ENCODE measurements at places on chromosomes 13 and 19.

DNA sequence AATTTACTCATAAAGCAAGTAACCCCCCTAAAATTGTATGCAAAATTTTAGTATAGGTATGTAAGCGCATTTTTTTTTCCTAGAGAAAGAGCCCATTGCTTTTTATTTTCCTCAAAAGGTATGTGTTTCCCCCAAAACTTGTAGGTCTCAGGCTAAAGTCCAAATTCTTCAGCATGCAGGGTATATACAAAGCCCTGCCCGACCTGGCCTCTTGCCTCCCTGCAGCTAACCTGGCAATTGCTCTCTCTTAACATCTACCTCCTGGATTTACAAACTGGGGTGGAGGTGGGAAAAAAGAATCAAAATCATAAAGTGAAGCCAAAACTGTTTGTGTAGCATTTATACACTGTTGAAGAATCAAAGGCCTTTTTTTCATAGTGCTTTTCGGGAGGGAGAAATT is 107.8 kb downstream of the KCNRG start:
- no peak for DNase-seq

DNA sequence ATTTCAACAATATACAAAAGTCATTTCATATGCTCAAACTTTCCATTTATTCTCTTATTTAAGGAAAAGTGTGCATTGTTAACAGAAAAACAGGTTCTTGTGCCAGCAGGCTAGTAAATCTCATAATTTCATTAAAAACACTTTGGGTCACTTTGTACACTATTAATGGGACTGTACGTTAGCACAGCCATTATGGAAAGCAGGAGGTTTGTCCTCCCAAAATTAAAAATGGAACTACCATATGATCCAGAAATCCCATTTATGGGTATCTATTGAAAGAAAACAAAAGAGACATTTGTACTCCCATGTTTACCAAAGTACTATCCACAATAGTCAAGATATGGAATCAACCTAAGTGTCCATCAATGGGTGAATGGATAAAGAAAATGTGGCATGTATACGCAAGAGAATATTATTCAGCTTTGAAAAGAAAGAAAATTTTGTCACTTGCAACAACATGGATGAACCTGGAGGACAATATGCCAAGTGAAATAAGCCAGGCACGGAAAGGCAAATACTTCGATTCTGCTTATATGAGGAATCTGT is 8.4 kb upstream of the SIGLEC6 start:
- DNase-seq = no peak

DNA sequence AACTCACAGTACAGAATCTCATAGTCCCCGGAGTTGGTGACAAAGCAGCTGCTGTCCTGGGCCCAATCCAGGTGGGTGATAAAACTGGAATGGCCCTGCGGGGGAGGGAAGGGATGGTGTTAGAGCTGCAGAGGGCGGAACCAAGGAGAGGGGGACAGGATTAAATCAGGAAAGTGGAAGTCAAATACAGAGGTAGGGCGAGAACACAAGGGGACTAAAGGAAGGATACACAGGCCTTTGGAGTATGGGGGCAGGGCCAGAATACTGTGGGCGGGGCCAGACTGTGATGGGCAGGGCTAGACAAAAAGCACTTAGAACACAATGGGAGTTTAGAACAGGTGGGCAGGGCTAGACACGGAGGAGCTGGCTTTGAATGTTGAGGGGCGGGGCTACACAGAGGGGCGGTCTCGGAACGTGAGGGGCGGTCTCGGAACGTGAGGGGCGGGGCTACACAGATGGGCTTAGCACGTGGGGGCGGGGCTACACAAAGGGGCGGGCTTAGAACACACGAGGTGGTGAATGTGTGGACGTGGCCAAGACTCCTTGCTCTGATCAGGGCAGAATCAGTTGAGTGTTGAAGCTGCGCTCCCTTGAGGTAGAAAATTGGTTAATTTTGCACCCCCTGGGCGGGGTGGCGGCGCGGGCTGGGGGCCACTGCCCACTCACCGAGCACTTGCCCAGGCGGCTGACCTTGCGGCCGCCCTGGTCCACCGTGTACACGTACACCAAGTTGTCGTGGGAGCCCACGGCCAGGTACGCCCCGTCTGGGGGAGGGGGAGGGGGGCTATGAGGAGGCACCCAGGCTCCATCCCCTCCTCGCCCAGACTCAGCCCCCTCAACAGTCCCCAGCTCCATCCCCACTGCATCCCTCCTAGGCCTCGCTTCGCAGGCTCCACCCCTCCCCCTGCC is 14.0 kb upstream of the GPR4 start:
- peak; percentile 94 for DNase-seq

DNA sequence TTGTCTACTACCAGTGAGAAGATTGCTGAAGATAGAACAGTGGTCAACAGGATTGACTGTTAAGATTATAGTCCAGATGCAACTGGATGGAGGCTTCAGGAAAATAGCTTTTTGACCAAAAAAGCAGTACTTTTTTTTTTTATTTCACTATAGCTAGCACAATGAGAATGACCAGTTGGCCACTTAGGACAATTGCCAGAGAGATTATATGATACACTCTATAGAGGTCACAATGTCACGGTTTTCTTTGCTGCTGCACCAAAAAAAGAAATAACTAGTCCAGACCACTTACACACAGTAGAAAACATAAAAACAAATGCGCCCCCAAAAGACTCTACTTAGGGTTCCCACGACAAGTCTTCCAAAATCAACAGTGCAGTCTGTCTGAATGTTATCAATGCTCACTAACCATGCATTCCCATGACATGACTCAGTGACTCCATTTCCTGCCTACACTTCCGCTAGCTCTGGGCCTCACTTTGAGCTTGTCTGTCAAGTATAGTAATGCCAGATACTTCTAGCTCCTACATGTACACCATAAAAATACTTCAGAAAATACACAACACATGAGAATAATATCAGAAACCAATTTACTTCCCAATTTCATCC is 209.1 kb upstream of the STARD13 start:
- DNase-seq = no peak

- no peak for DNase-seq
These were observed 13.5 kb downstream of the ERICH4 start for GRCh38 chr19:41456342-41456918.

- no peak for DNase-seq
These were observed 6.3 kb downstream of the C19orf12 start for GRCh38 chr19:29708554-29709439.
